ENCODE measurements at places on chromosomes 16 and 17. TPM values are rescaled to one million over a fixed set of nuclear protein-coding genes. Genes with fewer than 3 reads are reported as not detected.

The ACAP1 gene
- total RNA-seq = 738 TPM

The TBC1D3E gene
- total RNA-seq = not detected

The GPR139 gene
- total RNA-seq = not detected

The PMFBP1 gene
- 1.5 TPM for total RNA-seq

The TCAP gene
- 2.0 TPM for total RNA-seq

Measured in activated naive CD4-positive, alpha-beta T cell treated with anti-CD3 and anti-CD28 coated beads, Interleukin-2, amount 10 ng/mL, durations not matched to agents 5 hours and 36 hours (primary cell).